ENCODE measurements at places on chromosomes 6 and 20.

DNA sequence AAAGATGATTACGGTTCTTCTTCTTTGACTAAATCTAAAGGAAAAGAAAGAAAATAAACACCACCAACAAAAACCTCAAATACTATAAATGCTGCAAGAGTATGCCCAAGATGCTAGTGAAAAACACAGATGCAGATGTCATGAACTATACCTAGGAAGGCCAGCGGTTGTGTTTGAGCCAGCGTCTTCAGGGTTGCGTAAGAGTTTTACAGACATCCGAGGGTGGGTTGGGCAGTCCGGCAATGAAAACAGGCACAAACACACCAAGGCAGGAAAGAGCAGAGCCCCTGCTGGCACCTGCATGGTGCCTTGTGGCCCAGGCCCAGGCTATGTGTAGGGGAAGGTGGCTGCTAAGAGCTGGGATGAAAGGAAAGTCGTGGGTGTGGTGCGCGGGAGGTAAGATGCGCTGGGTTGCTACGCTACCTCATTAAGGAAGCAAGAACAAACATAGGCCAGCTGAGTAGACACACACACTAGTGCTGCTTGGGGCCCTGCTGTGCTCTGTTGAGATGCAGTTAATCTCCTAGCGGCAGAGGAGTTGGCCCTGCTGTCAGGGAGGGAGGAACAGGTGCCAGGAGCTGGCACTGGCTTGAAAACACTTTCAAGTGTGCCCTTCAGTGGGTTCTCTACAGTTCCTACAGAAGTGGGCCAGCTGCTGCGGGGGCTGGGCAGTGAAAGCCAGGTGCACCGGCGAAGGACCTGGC is 170.2 kb upstream of the PLN start:
- DNase-seq: no peak

GRCh38 chr6:142399739-142400138 is 97.9 kb downstream of the ADGRG6 start:
- no peak for DNase-seq

GRCh38 chr20:52342913-52343312 is 151.3 kb upstream of the ZFP64 start:
- peak; percentile 16 for DNase-seq

DNA sequence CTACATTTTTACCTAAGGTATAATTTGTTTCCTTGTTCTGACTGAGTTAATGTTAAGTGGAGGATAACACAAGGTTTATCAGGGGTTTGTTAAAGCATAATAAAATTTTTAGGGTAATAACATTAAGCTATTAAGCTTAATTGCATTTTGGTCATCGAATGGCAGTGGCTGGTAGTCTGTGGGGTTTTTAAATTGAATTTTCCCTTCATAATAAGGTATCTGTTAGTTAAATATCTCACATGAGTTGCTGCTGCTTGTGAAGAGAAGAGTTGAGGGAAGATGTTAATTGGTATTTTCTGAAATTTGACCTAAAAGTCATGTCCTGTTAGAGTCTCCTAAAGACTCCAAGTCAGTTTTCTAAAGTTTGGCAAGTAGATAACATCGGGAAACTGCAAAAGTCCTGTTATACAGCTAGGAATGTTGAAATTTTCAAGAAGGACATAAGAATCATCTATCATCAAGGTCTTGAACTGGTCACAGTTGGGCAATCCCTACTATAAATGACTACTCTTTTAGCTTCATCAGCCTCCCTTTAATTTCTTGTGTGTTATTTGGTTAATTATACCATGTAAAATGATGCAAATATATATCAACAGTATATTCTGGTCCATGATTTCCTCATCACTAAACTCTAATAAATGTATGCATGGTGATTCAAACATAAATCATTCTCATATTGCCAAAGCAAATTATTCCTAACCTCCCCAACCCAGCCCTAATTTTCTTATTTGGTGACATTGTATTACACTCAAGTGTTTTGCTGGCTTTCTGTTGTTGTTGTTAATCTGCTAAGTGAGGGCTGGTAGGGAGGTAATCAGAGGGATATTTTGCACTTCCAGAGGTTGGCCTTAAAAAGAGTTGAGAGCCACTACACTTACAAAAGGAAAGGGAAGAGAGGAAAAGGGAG is 64.0 kb downstream of the MAP3K5 start:
- DNase-seq: no peak

GRCh38 chr6:105459049-105459448 is 56.2 kb upstream of the PREP start:
- peak; percentile 57 for DNase-seq

DNA sequence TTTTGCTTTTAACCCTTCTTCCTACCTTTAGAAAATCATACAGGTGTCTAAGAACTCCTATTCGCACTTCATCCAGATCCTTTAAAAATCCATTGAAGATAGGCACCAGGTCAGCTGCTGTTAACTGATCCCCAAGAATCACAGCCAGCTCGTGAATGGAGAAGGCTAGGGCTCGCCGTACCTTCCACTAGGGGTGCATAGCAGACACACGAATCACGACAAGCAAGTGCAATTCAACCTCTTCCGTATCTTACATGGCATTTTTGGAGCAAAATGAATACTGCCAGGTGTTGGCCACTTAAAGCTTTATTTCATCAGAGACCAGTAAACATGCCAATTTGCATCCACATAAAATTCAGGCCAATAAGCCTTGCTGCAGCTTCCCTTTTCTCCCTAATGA is 10.8 kb upstream of the ANKRD60 start:
- DNase-seq: no peak

- DNase-seq: no peak
Measured at GRCh38 chr6:2063547-2063946, 181.9 kb downstream of the GMDS start.

DNA sequence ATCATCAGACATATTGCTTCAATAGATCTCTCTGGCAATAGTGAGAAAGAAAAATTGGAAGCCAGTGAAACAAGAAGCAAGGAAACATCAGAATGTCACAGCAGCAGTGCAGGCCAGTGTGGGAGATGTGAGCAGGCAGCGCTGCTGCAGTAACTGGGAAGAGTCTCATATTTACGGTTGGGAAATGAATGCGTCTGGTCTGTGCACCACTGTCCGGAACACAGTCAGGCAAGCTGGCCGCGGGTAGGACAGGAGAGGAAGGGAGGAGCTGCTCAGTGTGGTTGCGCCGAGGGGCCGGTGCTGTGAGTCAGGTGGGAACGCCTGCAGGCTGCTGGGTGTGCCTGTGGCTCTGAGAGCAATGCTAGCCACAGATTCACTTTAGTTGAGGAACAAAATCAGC is 6.4 kb upstream of the PSMG4 start:
- DNase-seq: no peak

DNA sequence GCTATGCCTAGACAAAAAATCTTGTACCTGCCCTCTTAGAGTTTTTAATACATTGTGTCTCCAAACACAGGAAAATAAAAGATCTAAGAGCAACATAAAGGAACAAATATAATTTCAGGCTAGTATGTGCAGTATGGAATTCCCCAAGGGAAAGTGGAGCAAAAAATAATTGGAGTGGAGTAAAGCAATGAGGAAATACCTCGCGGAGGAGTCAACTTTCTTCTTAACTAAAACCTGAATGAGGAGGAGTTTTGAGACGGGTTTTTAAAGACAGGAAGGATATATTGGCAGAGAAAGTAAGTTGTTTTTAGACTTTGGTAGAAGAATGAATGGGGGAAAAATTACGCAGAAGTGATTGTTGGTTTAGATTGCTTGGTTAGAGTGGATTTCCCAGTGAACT is 14.0 kb downstream of the HIVEP1 start:
- DNase-seq: no peak

DNA sequence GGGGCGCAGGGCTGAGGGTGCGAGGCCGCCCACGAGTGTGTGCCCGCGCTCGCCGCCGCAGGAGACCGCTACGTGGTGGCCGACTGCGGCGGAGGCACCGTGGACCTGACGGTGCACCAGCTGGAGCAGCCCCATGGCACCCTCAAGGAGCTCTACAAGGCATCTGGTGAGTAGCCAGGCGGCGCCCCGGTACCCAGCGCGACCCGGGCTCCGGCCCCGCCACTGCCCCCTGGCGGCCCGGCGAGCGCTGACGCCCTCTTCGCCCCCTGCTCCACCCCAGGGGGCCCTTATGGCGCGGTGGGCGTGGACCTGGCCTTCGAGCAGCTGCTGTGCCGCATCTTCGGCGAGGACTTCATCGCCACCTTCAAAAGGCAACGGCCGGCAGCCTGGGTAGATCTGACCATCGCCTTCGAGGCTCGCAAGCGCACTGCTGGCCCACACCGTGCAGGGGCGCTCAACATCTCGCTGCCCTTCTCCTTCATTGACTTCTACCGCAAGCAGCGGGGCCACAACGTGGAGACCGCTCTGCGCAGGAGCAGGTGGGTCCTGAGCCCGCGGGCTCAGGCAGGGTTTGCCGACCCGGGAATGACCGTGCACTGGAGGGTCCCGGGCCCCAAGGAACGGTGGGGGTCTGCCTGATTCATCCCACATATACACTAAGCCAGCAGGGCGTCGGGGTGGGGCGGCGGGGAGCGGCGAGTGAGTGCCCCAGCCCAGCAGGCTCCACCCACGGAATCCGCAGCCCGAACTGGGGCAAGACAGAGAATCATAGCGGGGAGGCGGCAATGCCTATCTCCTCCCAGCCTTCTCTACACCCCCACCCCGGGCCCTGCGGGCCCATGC is 17.4 kb downstream of the HSPA12B start:
- peak; percentile 19 for DNase-seq

- DNase-seq: no peak
Measured at GRCh38 chr20:31578448-31579138, 26.5 kb upstream of the ID1 start.

GRCh38 chr20:8223091-8223870 is 91.2 kb downstream of the PLCB1 start:
- DNase-seq: no peak

DNA sequence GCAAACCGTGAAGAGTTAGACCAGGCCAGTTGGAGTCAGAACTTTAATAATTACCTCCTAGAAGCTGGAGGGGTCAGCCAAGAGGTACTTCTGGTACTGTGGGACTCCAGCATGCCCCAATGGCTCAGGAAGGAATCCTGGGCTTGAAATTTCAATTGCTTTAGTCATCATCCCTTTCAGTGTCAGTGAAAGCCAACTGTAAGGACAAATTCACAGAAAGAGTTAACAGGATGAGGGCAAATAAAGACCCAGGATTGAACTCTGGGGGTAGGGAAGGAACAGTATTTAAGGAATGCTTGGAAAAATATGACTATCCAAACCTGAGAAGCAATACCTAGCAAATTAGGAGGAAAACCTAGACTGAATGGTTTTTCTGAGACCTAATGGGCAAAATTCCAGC is 735.1 kb upstream of the MARCKS start:
- DNase-seq: no peak

- no peak for DNase-seq
Measured at GRCh38 chr6:15297895-15298590, 52.2 kb downstream of the JARID2 start.

DNA sequence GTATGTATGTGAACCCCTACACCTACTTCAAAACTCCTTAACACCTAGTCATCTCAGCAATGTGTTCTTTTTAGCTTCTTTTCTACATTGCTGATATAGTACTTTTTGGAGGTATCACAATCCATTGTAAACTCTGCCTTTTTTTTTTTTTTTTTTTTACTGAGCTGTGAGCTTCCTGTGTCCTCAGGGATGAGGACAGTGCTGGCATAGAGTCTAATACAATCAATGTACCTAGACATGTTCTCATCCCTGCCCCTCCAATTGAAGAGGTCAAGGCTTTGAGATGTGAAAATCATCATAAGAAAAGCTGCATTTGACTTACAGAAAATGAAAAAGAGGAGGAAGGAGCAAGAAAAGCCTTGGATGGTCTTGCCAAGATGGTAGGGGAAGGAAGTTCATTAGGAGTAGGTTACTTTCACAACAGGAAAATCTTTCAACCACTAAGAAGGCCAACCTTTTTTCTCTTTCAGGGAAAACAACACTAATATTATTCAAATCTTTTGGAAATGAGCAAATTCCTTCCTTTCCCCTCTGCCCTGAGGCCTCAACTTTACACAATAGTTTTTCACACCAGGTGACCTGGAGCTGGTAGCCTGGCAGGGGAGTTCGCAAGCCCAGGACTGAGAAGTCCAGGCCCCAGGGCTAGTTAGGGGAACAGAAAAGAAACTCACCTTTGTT is 2.8 kb upstream of the JARID2 start:
- no peak for DNase-seq

DNA sequence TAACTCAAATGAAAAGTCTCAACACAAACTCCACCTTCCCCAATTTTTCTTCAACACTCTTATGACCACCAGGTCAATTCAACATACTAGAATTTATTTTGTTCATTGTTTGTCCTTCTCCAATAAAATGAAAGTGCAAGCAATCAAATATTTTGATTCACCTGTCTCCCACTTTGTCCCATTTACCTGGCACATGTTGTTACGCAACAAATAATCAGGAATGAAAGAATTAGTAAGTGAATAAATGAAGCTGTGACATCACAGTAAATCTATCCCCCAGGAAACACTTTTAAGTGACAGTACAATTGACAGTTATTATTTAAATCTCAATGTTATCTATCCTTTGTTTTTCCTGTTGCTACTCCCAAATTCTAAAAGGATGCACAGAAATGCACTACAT is 393.7 kb upstream of the OPRM1 start:
- no peak for DNase-seq

DNA sequence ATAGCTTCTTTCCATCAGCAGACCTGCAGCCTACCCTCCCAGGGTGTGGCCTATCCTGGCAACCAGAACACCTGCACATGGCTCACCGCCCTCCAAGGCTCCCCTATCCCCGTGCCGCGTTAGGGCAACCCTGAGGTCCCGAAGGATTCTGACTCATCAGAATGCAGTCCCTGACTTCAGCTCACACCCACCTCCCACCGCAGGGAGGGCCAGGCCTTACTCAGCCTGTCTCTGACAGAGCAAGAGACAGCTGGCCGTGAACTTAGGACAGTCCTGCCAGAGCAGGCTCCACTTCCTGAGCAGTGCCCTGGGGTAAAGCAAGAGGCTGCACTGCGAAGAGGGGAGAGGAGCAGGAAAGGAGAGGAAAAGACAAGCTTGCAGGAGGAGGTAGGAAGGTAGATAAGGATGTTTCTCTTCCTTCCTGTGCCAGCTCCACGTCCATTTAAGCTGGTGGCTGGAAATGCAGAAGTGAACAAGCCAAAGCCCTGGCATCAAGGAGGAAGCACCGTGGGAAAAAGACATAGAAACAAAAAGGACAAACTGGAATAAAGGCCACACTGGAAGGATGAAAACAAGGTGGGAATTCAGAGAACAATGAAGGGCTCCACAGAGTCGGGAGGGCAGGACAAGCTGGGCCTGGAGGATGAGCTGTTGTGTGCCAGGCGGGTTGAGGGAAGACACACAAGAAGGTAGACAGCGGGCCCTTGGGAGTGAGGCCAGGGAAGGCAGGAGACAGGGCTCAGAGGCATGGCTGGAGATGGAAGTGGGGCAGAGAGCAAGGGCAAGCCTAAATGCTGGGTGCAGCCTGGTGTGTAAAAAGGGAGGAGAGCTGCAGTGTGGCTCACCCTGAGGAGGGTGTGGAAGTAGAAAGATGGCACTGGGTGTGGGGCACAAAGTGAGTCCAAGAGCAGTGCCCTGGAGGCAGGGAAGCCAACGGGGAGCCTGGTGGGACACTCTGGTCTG is 102.7 kb downstream of the SLC23A2 start:
- no peak for DNase-seq

DNA sequence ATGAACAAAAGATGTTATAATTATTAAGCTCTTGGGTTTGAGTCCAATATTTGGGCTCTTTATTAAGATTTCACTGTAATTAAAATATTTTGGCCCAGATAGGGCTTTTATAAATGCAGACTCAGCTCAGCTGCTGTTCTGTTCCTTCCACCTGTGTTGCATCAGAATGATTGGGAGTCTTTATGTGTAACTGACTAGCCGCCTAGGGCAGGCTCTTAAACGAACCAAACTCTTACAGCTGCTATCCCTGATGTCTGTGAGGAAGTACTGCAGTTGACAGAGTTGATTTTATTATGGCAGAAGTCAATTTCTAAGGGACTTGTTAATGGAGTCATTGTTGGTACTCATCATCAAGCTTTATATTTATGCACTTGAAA is 144.7 kb downstream of the MYO6 start:
- no peak for DNase-seq

- no peak for DNase-seq
Measured at GRCh38 chr20:7323957-7324356, 556.5 kb downstream of the BMP2 start.

All from CD4-positive, alpha-beta T cell treated with Interleukin-17A for 1 hour (primary cell).